ENCODE measurements at places on chromosomes 7 and 10.

GRCh38 chr10:72626444-72626754 is 520 bp upstream of the MICU1 start:
- DNase-seq: no peak

DNA sequence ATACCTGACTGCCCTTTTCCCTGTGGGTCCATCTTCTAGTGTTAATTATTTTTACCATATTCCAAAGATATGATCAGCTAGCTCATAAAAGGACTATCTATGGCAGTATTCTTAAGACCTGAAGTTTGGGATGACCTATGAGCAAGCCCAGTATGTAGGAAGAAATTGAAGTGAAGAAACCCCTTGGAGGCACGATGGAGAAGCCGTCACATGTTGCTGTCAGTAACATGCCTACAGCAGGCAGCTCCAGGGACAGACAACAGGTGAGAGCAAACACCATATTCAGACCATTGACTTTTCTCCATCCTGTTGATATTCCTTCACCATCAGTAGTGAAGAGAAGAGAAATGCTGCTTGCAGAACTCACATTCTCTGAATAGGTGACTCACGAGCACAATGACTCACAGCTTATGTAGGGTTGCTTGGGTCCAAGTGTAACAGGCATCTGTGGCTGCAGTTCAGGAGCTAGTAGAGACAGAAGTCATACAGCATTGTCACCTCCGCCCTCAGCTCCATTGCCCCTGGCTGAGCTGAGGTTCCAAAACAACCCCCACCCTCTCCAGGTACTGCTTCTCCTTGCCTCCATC is 8.4 kb upstream of the LYZL2 start:
- no peak for DNase-seq

DNA sequence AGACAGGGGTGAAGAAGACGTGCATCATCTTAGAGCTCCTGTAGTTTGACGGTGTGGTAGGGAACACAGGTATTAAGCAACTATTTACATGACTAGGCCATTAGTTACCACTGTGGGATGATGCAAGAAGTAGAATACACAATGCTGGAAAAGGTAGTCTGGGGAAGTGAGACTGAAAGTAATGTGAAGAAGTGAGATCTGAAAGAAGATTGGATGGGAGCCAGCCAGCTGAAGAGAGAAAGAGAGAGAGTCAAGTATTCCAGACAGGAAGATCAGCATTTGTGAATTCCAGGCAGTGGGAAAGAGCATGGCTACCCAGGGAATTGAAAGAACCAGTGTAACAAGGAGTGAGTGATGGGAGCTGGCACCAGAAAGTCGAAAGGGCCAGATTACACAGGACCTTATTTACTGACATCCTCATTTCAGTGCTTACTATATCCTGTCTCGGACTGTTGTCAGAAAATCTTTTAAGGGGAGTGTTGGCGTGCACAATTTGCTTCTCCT is 4.0 kb upstream of the CFAP58 start:
- no peak for DNase-seq

GRCh38 chr10:71725998-71726579 is 6.5 kb upstream of the C10orf105 start:
- peak; percentile 48 for DNase-seq

DNA sequence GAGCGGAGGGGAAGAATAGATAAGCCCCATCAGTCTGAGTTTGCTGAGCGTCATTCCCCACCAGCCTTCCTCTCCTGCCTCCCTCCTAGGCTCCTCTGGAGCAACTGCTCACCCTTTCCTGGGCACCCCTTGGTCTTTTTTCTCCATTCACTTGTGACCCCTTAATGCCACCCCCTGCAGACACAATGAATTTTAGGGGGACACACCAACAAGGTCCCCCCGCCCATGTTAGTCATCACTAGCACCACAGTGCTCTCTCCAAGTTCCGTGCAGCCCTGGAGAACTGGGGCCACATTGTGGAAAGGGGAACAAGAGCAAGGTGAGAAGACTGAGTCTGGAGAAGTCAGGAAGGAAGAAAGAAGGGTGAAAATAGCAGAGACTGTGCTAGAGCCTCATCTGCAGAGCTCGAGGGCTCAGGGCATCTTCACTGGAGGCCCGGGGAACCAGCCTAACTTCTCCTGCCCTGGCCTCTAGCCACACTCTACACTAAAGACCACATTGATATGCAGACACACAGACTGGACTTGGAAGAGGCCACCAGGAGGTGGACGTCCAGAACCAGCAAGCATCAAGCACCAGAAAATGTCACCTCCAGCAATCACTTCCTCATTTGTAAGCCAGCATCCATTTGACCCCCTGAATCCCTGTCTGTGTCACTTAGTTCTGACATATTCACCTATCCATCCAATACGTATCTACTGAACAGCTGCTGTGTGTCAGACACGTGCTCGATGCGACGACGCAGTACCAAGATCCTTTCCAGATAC is 17.5 kb downstream of the RGR start:
- DNase-seq: no peak

GRCh38 chr7:93575555-93576399 is 1.3 kb upstream of the CALCR start:
- peak; percentile 20 for DNase-seq

GRCh38 chr7:123656544-123657303 is 1.1 kb downstream of the LMOD2 start:
- no peak for DNase-seq

- no peak for DNase-seq
These were observed 344.9 kb upstream of the CHRM2 start for GRCh38 chr7:136523571-136523970.

DNA sequence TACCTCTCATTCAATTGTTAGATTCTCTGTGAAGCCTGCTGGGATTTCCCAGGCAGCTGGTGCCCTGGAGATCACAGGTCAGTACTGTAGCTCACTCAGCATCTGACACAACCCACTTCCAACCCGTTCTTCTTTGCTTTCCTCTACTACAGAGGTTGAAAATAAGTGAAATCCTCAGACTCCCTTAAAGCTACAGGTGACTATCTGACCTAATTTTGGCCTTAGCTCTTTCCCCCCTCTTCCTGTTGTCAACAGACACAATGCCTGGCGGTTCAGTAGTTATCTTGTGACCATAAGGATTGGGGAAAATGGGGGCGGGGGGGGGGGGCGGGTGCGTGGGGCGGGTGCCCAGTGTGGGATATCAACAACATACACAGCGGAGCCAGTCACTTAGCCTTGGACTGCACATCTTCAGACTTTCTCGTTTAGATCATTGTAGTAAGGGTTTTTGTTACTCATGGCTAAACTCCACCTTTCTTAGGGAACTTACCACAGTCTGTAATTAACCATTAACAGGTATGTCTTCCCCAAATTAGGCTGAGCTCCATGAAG is 37.8 kb downstream of the MTPN start:
- no peak for DNase-seq

- no peak for DNase-seq
These were observed at the start of gene TMEM273 for GRCh38 chr10:49187950-49188761. Gene TMEM273, minus strand, starts transcription at chr10:49188391. Its CDS starts 55 bp downstream, at chr10:49188336.

DNA sequence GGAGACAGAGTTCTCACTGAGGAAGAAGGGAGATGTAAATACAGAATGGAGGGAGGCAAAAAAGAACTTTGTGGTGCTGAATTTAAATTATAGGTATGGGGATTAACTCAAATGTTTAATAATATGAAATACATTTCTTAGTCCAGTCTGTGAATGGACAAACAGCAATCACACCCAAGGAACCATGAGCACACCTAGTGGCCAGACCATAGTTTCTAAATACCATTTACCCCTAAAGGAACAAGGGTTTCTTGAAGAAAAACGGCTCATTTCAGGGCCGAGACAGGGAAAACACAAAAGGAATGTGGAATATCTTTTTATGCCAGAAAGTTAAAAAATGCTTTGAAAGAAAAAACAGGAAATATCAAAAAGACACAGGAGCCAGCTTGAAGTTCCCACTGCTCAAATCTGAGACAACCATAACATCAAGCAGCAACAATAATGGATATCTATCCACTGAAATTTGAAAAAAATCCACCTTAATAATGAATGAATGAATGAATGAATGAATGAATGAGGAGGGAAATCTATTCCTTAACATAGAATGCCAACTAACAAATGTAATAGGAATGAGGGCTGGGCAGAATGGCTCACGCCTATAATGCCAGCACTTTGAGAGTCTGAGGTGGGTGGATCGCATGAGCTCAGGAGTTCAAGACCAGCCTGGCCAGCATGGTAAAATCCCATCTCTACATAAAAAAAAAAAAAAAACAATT is 8.6 kb downstream of the IPMK start:
- DNase-seq: no peak

GRCh38 chr10:23293973-23294590 is 50.5 kb downstream of the C10orf67 start:
- no peak for DNase-seq

DNA sequence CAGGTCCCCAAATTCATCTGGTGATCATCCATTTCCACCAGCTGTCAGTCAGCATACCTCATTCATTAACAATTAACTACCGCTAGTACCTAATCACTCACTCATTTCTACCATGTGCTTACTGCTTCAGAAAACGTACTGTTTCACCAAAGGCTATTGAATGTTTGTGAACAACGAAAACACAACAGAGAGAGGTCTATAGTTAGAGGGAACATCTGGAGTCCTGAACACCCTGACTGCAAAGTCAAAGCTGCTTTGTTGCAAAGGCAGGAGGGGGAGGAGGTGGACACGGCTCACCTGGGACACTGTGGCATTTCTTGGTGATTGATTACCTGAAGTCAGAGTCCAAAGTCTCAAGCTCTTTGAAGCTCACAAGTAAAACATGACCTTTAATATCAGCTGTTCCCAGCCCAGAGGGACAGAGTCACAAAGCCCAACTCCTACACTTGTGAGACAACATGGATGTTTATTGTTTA is 342.3 kb upstream of the ADARB2 start:
- peak; percentile 13 for DNase-seq

- no peak for DNase-seq
These were observed 163.4 kb upstream of the NFE2L3 start for GRCh38 chr7:25988640-25989039.

GRCh38 chr7:100567031-100567730 is 6.5 kb downstream of the SAP25 start:
- no peak for DNase-seq

- peak; percentile 27 for DNase-seq
These were observed 7.9 kb downstream of the ZNF22 start for GRCh38 chr10:45008524-45009161.

Measured in nephron progenitor cell (in vitro differentiated cells).